NCI-H2171 (cell line): ENCODE measurements at places on chromosomes 11 and 22.

- no peak for DNase-seq
Observed at GRCh38 chr11:19200410-19201201, 1.2 kb downstream of the CSRP3 start.

GRCh38 chr11:27465629-27466028, 7.0 kb downstream of the LGR4 start:
- no peak for DNase-seq

GRCh38 chr11:57487920-57488659, 27.4 kb downstream of the SLC43A1 start:
- no peak for DNase-seq

DNA sequence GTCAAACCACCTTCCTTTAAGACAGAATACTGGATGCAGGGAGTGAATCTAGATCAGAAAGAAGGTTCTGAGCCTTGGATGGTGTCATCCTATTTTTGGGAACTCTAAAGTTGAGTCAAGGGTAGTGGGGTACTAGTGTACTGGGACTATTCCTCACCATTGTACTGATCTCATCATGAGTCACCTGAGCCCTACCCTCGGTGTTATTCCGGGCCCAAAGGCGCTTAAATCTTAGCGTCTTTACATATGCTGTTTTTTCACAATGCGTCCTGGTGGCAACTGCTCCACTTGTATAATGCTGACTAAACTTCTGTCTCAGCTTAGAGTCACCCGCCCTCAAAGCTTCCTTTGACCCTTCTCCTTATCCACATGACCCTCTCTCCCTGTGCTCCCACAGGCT, 25.3 kb upstream of the PATE1 start:
- no peak for DNase-seq

DNA sequence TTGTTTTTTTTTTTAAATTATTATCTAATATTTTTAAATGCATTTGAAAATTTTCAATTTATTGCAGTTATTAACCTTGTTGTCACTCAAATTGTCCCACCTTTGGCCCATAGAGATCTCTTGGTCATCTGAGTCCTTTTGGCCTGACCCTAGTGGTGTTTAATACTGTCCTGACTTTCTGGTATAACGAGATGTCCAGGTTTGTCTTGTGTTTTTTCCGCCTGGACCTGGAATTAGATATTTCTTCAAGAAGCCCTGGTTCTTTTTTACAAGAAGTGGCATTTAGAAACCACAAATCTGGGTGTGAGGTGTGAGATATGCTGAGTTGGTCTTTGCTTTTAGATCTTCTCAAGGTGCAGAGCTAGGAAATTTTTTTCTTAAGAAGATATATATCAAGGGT, 38.1 kb downstream of the LRRC32 start:
- no peak for DNase-seq

DNA sequence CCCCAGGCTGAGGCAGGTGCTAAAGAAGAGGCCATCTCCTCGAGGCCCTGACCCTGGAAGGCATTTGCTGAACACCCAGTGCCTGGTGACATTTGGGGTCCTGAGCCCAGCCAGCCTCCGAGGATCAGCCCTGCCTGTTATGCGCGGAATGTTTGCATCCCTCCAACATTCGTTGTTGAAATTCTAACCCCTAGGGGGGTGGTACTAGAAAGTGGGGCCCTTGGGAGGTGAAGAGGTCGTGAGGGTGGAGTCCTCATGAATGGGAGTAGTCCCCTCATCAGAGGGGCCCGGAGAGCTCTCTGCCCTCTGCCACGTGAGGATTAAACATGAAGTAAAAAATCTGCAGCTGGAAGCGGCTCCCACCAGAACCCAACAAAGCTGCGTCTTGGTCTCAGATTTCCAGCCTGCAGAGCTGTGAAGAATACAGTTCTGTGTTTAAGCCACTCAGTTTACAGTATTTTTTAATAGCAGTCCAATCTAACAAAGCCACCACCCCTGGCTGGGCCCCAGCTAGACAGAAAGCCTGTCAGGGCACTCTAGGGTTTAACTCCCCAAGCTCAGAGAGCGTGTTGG, 35.3 kb upstream of the SEPTIN5 start:
- DNase-seq, result no peak

DNA sequence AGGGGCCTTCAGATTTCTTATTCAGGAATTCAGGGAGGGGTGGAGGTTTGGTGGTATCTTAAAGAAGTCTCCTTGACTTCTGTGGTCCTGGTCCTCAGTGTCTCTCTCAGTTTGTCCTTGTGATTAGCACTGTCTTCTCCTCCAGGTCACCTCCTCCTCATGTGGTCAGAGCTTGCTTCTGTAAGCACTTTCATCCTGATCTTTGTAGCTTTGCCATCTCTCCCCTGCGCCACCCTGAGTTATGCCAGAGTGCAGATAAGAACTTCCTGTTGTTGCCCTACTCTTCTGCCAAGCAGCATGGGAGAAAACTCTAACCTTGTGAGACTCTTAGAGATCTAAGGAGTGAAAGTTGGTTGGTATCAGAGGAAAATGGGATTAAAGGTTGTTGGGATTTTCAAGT, 30.9 kb downstream of the MICAL2 start:
- no peak for DNase-seq

- no peak for DNase-seq
Observed at GRCh38 chr11:17811352-17811751, 76.8 kb downstream of the KCNC1 start.

DNA sequence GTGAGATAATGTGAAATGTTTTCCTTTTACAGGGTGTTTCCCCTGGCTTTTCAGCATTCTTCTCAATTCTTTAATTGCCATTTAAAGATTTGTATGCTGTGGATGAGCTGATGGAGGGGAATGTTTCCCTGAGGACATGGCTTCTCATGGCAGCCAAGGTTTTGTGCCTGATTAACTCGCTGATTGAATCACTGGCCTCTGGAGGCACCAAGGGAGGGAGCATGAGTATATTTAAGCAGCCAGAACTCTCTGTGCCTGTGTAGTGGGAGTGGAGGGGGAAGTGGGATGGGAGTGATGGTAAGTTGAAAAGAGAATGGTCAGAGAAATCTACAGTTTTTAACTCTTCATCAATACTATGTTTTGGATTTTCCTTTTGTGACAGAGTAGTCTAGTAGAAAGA, 88.7 kb downstream of the STIM1 start:
- DNase-seq, result no peak

- DNase-seq, result peak; percentile 31
Observed at GRCh38 chr11:47161134-47161854, 15.4 kb downstream of the ARFGAP2 start.

DNA sequence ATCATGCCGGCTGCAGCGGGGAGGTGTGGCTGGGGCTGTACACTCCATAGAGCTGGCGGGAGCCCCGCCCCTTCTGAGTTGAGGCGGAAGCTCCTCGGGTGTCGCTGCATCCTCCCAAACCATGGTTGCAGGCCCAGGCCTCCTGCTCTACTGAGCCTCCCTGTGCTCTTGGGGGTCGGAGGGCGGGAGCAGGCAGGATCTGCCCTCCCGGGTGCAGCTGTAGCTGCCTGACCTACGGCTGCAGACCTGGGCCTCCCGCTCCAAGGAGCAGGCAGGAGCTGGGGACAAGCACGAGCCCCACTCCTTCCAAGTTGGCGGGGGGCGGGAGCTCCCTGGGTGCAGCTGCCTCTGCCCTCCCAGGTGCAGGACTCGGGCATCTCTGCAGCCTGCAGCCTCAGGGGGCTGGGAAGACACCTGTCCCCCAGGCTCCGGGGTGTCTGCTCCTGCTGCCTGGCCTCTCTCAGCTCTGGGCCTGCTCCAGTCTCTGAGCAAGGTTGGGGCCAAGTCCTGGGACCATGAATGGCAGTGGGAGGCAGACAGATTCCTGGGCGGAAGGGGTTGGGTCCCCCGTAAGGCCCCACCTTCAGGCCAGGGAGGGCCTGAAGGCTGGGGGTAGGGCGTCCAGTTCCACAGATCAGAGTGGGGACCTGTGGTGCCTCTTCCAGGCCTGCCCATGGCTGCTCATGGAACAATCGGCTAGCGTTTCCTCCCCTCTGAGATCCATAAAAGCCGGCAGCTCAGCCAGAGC, 46.4 kb upstream of the SC5D start:
- no peak for DNase-seq

GRCh38 chr11:131669401-131669780, 299.0 kb downstream of the NTM start:
- no peak for DNase-seq

DNA sequence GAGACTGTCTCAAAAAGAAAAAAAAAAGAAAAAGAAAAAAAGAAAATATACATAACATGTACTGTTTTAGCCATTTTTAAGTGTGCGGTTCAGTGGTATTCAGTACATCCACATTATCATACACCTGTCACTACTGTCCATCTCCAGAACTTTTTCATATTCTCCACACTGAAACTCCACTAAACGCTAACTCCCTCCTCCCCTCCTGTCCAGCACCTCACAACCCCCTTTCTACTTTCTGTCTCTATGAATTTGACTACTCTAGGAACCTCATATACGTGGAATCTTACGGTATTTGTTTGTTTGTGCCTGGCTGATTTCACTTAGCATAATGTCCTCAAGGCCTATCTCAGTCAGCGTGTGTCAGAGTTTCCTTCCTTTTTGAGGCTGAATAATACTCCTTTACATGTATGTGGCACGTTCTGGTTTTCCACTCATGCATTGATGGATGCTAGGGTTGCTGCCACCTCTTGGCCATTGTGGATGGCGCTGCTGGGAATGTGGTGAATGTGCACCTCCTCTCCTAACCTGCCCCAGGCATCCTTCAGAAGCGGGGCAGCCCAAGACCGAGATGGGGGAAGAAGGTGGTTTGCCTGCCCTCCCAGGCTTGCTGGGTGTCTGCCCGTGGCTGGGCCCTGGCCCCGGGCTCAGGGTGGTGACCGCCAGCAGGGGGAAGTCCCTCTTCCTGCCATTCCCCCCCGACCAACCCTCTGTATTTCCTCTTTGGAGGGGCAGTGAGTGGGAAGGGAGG, 60.5 kb downstream of the BCR start:
- DNase-seq, result no peak

GRCh38 chr22:49292909-49293308, 534.8 kb downstream of the BRD1 start:
- no peak for DNase-seq
